Stimulated activated CD8-positive, alpha-beta memory T cell treated with anti-CD3 and anti-CD28 coated beads, Interleukin-2, amount 100 ng/mL, for 1 hour (primary cell): ENCODE measurements at places on chromosomes 1 and 21.

DNA sequence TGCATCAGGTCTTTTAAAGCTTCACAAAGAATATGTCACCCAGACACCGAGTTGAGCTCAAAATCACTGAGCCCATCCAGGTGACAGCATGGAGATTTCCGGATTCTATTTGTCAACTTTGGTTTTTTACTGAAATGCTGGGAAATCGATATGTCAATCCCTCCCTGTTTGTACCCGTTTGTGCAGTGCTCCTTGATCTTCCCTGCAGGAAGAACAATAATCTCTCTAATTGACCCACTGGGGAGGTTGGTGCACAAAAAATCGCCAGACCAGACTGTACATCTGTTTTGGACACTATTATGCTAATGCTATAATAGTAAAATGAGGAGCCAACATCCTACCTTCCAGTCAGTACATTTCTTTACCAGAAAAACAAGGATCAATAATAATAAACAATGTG is 1.8 kb downstream of the BARHL2 start:
- no peak for DNase-seq

- no peak for DNase-seq
These were observed 110.1 kb upstream of the LMO4 start for GRCh38 chr1:87218618-87219017.

GRCh38 chr1:214044438-214045214 is 56.9 kb downstream of the PROX1 start:
- DNase-seq = no peak

- no peak for DNase-seq
These were observed 977 bp downstream of the LCA5L start for GRCh38 chr21:39444421-39445180.

- DNase-seq = no peak
These were observed 2.6 kb upstream of the GNG12 start for GRCh38 chr1:67835663-67836452.
